ENCODE measurements at places on chromosomes 16 and 17.

DNA sequence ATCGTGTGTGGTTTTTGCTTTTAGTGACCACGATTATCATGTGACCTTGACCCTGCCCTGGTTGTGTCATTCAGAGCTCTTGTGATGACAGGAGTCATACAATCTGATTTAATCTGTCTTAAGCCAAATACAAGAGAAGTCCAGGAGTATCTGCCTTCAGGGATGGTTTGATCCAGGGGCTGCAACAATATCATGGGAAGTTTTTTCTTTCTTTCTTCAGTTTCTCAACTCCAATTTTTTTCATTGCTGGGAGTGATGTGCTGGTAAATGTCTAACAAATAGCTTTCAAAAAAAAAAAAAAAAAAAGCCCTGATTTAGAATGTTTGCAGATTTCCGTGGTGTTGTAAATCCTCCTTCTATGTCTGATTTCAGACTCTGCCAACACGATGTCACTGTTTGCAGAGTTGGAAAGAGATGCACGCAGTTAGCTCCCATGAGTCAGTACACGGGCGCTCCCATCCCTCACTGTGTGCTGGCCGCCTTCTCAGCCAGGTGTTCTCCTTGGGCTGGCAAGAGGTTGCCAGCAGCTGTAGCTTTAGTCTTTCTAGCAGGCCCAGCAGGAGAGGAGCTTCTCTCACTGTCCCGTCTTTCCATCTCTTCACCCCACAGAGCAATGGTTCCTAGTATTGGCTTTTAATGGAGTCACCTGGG is 229.7 kb downstream of the SNX29 start:
- DNase-seq: no peak

- no peak for DNase-seq
Observed at GRCh38 chr16:87789437-87790291, 23.9 kb upstream of the KLHDC4 start.

- DNase-seq: no peak
Observed at GRCh38 chr16:77430360-77430759, 4.5 kb downstream of the ADAMTS18 start.

DNA sequence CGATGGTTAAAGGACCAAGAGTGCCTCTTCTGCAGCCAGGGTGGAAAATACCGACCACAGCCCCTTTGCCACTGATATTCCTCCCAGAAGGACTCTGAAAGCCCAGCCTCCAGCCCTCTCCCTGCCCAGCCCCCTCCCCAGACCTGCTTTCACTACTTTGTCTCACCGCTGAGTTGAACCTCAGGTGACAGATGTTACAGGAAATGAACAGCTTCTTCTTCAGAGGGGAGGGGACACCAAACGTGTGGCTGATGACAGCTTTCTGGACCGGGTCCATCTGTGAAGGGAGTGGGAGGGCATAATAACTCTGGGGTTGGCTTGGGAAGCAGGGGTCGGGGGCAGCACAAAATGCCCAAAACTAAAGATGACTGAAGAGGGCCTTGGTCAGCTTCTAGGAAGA is 14.2 kb downstream of the NKIRAS2 start:
- DNase-seq: no peak

DNA sequence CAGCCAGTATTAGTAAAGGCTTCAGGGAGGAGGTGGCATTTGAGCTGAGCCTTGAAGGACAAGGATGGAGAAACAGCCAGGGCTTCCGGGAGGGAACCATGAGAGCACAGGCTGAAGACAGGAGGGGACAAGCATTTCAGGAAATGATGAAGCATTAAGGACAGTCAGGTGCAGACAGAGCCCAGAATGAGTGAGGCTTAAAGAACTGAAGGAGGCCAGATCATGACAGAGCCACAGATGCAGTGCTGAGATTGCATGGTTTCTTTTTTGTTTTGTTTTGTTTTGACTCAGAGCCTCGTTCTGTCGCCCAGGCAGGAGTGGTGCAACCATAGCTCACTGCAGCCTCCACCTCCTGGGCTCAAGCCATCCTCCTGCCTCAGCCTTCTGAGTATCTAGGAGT is 211.5 kb downstream of the SOX9 start:
- no peak for DNase-seq

- no peak for DNase-seq
Observed at GRCh38 chr17:59361386-59361785, 29.9 kb downstream of the YPEL2 start.

DNA sequence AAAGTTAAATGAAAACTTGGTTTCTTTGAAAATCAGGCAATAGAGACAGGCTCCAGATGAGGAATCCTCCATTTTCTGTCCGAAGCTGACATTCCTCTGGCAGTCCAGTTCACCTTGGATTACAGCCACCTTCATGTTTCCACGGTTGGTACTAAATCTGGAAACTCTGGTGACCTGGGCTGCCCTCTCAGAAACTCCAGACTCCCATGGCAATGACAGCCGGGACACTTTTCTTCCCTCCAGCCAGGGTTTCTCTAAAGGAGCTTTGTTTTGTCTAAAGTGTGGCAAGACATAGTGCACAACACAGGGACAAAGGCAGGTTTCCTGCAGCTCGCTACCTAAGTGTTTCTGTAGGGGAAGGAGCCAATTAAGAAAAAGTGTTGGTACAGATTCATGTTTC is 36.0 kb downstream of the CLUAP1 start:
- DNase-seq: no peak

GRCh38 chr16:18984435-18985005 is 786 bp downstream of the TMC7 start:
- no peak for DNase-seq

GRCh38 chr16:84471316-84471715 is 33.1 kb downstream of the MEAK7 start:
- no peak for DNase-seq

DNA sequence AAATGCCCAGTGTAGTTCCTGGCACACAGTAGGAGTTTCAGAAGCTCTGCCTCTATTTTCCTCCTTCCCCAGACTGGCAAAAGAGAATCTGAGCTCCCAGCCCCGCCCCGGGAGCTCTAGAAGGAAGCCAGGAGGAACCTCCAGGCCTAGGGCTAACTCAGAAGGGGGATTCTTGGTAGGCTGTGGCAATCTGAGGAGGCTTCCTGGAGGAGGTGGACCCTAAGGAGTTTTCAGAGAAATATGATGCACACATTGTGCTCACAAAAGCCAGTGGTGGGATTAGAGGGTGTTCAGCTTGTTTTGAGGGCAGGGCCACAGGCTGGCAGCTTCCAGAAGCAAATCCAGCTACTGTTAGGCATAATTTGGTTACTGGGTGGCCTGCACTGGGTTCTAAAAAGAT is 10.0 kb downstream of the ADGRG1 start:
- DNase-seq: no peak

DNA sequence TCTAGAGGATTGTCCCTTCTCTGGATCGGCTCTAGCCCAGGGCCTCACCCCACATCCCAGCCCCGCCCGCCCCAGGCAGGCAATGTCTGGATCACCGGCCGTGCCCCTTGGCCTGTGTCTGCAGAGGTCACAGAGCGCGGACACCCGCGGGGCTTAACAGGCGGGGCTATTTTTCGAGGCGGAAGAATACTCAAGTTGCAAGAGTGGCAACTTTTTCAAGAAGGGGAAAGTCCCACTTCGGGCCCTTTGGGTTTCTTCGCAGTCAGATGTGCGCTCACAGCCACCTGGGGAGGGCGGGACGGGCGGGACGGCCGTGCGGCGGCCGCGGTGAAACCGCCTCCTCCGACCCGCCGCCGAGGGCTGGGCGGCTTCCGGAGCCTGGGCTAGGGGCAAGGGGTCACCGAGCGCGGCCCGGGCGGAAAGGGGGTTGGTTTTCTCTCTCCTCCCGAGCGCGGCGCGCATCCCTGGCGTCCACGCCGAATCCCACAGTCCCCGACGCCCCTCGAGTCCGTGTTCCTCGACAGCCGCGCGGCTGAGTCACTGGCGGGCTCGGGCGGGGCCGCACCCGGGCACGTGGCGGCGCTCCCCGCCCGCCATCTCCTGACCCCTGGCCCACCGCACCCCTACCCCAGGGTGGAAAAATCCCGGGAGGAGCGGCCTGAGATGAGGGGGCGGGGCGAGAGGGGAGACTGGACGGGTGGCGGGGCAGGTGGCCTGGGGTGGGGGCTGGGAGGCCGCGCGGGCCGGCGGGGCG is 1.2 kb upstream of the PFN1 start:
- no peak for DNase-seq

- no peak for DNase-seq
Observed at GRCh38 chr16:9099131-9099625, 7.7 kb downstream of the HAPSTR1 start.

DNA sequence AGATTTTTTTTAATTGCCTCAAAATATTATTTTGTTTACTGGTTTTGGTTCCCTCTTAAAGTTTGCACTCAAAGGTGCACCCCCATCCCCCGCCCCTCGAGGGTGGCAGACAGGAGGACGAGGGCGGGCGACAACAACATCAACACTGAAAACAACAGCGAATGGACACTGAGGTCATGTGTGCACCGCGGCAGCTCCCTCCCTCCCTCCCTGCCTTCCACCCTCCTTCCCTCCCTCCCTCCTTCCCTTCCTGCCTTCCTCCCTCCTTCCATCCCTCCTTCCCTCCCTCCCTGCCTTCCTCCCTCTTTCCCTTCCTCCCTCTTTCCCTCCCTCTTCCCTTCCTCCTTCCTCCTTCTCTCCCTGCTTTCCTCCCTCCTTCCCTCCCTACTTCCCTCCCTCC is 1.5 kb upstream of the OSGIN1 start:
- no peak for DNase-seq

DNA sequence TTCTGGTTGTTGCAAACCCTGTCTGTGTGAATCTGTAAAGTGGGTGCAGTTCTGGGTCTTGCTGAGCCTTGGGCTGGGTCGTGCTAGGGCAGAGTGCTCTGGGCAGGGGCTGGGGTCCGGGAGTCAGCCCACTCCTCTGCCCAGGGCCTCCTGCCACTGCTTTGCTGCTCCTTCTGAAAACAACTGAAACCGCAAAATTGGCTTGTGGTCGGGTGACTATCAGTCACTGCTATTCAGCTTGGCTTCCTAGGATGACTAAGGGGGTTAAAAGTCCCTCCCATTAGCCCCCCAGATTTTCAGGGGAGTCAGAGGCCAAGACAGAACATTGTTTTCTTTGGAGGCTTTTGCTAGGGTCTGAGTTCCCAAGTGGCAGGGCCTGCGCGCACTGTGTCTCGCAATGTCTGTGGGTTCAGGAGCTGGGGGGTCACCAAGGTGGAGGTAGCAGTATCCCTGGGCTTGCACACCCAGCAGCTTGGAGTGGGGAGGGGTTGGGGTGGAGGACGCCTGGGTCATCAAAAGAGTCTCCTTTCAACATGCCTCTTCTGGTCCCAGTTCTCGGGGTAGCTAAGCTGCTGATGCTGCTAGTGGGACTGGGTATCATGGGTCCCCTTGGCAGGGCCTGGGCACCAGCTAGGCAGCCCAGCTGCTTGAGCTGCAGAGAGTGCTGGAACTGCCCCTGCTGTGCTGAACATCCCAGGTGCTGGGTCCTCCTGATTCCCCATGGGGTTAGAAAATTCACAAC is 13.5 kb upstream of the TBX21 start:
- no peak for DNase-seq

GRCh38 chr17:31096106-31096436 is 1.3 kb downstream of the NF1 start:
- DNase-seq: no peak

All from cortex of kidney (tissue), 1 donor.